ENCODE measurements at places on chromosomes 2 and 18.

- no peak overlapping the region for H3K4me3 ChIP-seq
- H3K27me3 ChIP-seq, result no peaks in the 10 kb centered on the region
- no peaks in the 10 kb centered on the region for H3K36me3 ChIP-seq
- no peaks in the 10 kb centered on the region for H3K4me1 ChIP-seq
These were observed 20.3 kb downstream of the PLEK start for GRCh38 chr2:68385220-68385906.

DNA sequence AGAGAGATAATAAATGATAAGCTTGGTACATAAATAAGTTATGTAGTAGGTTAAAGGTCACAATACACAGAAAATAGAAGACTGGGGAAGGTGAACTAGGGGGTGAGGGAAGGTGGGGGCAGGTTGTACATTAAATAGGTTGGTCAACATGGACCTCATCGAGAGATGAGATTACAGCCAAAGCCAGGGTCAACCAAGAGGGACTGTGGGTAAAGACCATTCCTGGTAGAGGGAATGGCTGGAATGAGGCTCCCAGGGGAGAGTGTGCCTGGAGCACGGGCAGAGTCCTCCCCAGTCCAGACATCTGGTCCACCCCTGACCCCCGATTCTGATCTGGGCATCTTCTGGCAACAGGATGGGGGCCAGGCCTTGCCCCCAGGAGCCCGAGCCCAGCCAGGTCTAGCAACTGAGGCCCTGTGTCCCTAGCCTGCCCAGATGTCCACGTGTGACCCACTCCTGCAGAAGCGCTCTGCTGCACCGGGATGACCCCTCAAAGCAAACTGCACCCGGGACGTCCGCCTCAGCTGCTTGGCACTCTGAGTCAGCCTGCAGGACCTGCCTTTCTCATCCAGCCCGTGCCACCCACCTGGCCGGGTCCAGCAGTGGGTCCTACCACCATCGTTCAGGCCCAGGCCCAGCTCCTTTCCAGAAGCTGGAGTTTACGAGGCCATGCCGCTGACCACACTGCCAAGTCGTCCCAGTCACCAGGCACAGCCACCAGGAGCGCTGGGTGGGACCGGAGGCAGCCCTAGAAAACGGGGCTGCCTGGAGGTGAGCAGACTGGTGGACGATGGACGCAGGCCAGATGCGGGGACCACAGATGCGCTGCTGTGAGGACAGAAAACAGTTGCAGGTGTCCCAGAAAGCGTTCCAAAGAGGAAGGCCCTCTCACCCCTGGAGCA is 56.2 kb upstream of the ID2 start:
- DNase-seq, result no peak
- H3K4me3 ChIP-seq, result no peak overlapping the region
- H3K36me3 ChIP-seq, result no peaks in the 10 kb centered on the region
- no peak overlapping the region for H3K27ac ChIP-seq

- H3K4me1 ChIP-seq, result peaks cover 7% of the 10 kb centered on the region
- no peak overlapping the region for H3K27ac ChIP-seq
- no peaks in the 10 kb centered on the region for H3K27me3 ChIP-seq
- DNase-seq, result no peak
These were observed 38.2 kb downstream of the CERS6 start for GRCh38 chr2:168494190-168494711.

DNA sequence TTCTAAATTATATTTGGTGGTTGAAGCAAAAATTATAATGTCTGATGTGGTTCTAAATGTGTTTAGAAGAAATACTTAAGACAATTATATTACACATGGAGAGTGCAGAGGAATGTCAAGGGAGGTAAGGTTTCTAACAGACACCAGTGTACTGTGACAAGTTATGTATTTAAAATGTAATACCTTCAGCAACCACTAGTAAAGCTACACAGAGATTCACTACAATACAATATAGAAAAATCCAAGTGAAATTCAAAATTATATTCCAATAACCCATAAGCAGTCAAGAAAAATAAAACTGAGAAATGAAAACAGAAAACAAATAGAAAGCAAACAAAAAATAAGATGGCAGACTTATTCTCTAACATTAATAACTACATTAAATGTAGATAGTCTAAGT is 249.5 kb upstream of the KLHL14 start:
- no peak for DNase-seq
- no peaks in the 10 kb centered on the region for H3K36me3 ChIP-seq
- H3K27ac ChIP-seq, result no peak overlapping the region
- H3K4me3 ChIP-seq, result no peak overlapping the region

GRCh38 chr2:205901491-205901890 is 184.5 kb downstream of the INO80D start:
- H3K4me3 ChIP-seq, result no peak overlapping the region
- no peaks in the 10 kb centered on the region for H3K27me3 ChIP-seq
- H3K36me3 ChIP-seq, result no peaks in the 10 kb centered on the region

DNA sequence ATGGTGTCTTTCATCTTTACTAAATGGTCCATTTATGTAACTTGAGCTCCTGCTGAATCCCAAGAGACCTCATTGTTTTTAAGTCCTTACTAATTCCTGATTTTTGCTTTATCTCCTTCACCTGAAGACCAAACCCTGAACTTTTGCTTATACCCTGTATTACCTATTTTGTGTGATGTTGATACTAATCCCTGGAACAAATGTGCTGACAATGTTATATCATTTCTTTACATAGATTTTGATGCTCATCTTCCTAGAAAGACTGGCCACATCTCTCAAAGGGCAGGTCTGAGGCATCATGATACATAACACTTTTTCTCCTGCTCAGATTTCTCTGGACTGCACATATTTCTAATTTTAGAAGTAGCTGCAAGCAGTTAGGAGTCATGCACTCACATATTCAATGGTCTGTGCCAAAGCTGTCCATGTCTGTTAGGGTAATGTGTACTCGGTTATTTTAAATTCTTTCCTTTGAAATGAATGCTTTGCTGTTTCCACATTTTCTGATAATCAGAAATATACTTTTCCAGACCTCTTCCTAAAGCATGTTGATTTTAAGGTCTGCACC is 427.9 kb upstream of the HNRNPA3 start:
- H3K27me3 ChIP-seq, result no peaks in the 10 kb centered on the region
- no peak overlapping the region for H3K27ac ChIP-seq
- no peaks in the 10 kb centered on the region for H3K4me1 ChIP-seq
- no peak overlapping the region for H3K4me3 ChIP-seq
- no peak for DNase-seq

DNA sequence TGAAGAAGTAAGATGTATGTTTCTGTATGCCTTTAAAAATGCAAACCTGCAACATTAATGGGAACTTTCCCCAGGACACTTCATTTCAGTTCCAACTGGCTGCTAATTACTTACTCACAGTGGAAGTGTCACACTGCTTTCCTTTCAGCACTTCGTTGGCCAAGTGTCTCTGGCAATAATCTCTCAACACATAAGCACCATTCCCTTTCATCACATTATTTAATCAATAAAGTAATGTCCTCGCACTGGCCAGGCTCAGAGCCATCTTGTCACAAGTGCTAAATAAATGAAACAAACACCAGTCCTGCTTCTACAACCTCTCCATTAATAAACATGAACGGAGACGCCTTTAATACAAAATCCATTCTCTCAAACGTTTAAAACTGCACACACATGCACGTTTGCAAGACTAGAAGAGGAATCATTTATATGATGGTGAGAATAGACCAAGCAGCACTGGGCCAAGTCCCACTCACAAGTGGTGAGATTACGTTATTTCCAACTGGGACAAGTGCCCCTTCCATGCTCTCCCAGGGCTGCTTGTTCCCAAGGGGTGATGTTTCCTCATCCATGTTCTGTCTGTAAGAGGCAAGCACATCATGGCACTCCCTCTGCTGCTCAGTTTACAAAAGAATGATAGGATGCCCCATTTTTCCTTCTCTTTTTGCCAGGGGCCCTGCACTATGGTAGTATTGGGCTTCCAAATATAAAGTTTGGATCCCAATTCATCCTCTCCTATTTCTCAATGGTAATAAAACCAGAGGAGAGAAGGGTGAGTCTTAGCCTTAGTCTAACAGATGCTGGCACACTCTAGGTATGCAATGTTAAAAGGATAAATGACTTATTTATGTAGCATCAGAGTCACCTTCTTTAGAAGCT is 56.8 kb upstream of the ETAA1 start:
- H3K27me3 ChIP-seq, result no peaks in the 10 kb centered on the region
- no peak overlapping the region for H3K27ac ChIP-seq
- H3K36me3 ChIP-seq, result no peaks in the 10 kb centered on the region
- no peaks in the 10 kb centered on the region for H3K4me1 ChIP-seq
- no peak overlapping the region for H3K4me3 ChIP-seq

DNA sequence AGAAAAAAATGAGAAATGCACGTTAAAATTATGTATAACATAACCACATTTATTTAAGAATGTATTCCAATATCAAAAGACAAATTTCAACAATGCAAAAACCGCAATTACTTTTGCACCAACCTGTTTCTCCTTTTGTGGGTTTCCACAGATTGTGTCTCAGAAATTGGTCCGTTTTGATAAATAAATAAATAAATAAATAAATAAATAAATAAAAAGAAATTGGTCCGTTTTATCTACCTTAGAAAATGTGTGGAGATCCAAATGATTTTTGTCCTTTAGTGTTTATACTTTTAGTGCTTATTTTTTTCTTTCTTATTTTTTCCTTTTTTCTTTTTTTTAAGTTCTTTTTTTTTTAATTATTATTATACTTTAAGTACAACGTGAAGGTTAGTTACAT is 1682.2 kb upstream of the TMEFF2 start:
- no peak overlapping the region for H3K27ac ChIP-seq
- no peaks in the 10 kb centered on the region for H3K36me3 ChIP-seq
- H3K27me3 ChIP-seq, result no peaks in the 10 kb centered on the region
- H3K4me1 ChIP-seq, result no peaks in the 10 kb centered on the region
- no peak for DNase-seq

DNA sequence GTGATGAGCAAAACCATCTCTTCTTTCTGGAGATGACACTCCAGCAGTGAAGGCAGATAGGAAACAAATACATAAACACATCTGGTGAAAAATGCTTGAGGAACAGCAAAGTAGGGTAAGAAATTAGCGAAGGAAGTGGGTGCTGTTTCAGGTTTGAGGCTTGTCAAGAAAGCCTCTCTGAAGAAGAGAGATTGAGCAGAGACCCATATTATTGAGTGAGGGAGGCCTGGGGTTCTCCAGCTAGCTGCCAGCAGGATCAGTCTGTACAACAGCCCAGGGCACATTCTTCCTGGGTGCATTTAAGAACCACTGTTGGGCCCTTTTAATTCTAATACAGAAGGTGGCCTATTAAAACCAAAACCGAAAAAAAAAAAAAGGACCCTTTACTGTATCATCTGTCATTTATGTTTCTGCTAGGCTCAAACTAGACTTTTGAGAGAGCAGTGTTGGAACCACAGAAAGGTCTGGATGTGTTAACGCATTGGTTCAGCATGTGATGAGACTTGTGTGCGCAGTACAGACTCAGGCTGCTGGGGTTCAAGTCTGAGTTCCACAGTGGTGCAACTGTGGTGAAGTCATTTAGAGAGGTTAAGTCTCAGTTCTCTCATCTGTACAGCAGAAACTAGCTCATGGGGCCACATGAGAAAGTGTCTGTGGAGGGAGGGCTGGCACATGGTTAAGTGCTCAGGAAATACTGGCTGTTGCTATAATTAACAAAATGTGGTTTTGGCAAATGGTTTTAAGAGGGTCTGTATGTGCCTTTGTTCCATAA is 28.9 kb downstream of the MGAT5 start:
- H3K4me1 ChIP-seq, result no peaks in the 10 kb centered on the region
- H3K27me3 ChIP-seq, result no peaks in the 10 kb centered on the region
- no peak overlapping the region for H3K27ac ChIP-seq
- H3K4me3 ChIP-seq, result no peak overlapping the region
- H3K36me3 ChIP-seq, result no peaks in the 10 kb centered on the region

GRCh38 chr2:19607931-19608771 is 249.7 kb upstream of the OSR1 start:
- H3K4me3 ChIP-seq, result no peak overlapping the region
- no peaks in the 10 kb centered on the region for H3K27me3 ChIP-seq
- no peak overlapping the region for H3K27ac ChIP-seq
- no peak for DNase-seq

DNA sequence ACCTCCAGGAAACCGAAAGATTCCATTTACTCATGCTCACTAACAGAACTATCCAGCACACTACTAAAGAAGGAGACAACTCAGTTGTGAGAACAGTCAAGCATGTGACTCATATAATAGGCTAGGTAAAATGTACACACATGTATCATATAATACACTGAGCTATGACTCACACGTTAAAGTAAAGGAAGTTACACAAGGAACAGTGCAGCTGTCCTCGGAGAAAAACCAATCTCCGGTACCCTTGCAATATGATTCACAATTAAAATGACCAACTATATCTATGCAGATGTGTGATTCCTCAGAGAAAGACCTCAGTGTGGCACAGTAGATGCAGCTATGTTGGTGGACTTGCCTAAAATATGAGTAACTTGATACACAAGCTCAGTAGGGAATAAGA is 76.5 kb downstream of the STRN start:
- DNase-seq, result no peak
- no peaks in the 10 kb centered on the region for H3K4me1 ChIP-seq
- no peak overlapping the region for H3K27ac ChIP-seq
- H3K36me3 ChIP-seq, result no peaks in the 10 kb centered on the region
- H3K27me3 ChIP-seq, result no peaks in the 10 kb centered on the region

DNA sequence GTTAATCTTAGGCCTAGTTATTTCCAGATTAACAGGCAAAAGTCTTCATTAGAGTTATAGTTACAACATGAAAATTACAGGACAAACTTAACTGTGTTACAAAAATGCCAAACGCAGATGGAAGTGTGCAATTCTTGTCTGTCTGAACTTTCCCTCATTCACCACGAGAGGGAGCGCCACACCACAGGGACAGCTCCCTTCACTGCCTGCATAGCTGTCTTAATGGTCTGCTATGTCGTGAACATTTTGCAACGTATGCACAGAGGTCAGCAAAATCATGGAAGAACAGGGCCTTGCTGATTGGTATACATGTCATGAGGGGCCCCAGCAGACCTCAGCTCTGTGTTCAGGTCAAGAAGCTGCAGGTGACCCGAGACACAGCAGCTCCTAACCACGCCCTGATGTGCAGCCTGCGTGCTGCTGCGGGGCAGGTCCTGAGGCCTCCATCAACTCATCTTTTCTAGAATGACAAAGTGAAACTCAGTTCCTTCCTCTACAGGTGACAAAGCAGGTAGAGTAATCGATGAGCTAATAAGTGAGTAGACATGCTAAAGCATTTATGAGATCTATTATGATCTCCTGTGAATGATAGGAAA is 78.8 kb upstream of the ATP8B1 start:
- no peaks in the 10 kb centered on the region for H3K27me3 ChIP-seq
- DNase-seq, result no peak
- H3K27ac ChIP-seq, result no peak overlapping the region
- H3K36me3 ChIP-seq, result no peaks in the 10 kb centered on the region

GRCh38 chr2:75491129-75491753 is 69.5 kb downstream of the EVA1A start:
- H3K36me3 ChIP-seq, result no peaks in the 10 kb centered on the region
- no peak overlapping the region for H3K4me3 ChIP-seq
- no peak overlapping the region for H3K27ac ChIP-seq

GRCh38 chr2:174656676-174657176 is 59.1 kb upstream of the WIPF1 start:
- H3K4me3 ChIP-seq, result no peak overlapping the region
- H3K36me3 ChIP-seq, result no peaks in the 10 kb centered on the region
- no peaks in the 10 kb centered on the region for H3K27me3 ChIP-seq

- no peak overlapping the region for H3K27ac ChIP-seq
- H3K36me3 ChIP-seq, result no peaks in the 10 kb centered on the region
- H3K27me3 ChIP-seq, result no peaks in the 10 kb centered on the region
- no peaks in the 10 kb centered on the region for H3K4me1 ChIP-seq
- H3K4me3 ChIP-seq, result no peak overlapping the region
These were observed 277.6 kb downstream of the EXOC6B start for GRCh38 chr2:72548081-72548764.
